Effector memory CD8-positive, alpha-beta T cell (primary cell): ENCODE measurements at places on chromosomes 3 and 15.

GRCh38 chr3:155362808-155363689, 69.6 kb upstream of the STRIT1 start:
- no peak for DNase-seq

- DNase-seq: no peak
Observed at GRCh38 chr3:180918542-180918941, 6.1 kb downstream of the FXR1 start.

GRCh38 chr15:25989327-25989726, 126.2 kb upstream of the ATP10A start:
- DNase-seq: no peak

GRCh38 chr3:43874731-43875130, 184.0 kb downstream of the ABHD5 start:
- DNase-seq: no peak

GRCh38 chr15:47184908-47185801, 532.1 kb upstream of the SEMA6D start:
- no peak for DNase-seq

DNA sequence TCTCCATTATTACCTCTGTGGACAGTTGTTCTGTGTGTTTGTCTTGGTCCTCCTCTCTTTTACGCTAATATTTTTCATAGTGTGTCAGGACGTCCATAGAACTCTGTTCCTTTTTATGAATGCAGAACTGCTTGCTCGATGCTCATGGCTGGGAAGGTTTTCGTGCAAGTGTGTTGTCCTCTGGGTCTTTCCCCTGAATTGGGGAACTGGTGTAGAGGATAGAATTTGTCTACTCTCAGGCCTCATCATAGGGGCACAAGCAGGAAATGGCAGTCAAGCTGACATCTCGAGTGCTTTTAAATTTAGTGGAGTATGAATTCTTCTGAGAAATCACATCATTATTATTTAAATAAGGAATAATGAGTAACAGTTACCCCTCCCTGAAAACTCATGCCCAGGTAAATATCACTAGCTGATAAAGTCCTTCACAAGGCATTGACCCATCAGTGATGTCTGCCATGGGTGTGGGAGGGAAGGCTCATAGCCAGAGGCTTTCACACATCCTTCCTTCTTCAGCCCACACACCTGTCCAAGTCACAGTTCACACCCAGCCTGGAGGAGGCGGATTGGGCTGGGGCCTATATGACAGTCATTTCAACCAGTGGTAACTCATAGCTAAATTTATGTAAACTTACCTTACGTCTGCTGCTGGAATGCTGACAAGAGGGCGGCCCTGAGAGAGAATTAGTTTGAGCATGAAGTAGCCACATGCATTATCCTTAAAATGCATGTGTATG, 226.1 kb downstream of the PLCL2 start:
- no peak for DNase-seq

GRCh38 chr3:129173206-129173605, 10.5 kb downstream of the CNBP start:
- DNase-seq: no peak

GRCh38 chr3:6079561-6080179, 781.2 kb upstream of the GRM7 start:
- DNase-seq: no peak

- no peak for DNase-seq
Observed at GRCh38 chr3:42942693-42943092, 36.4 kb upstream of the GASK1A start.

GRCh38 chr3:52291508-52292181, 4.0 kb downstream of the GLYCTK start:
- peak; percentile 35 for DNase-seq

DNA sequence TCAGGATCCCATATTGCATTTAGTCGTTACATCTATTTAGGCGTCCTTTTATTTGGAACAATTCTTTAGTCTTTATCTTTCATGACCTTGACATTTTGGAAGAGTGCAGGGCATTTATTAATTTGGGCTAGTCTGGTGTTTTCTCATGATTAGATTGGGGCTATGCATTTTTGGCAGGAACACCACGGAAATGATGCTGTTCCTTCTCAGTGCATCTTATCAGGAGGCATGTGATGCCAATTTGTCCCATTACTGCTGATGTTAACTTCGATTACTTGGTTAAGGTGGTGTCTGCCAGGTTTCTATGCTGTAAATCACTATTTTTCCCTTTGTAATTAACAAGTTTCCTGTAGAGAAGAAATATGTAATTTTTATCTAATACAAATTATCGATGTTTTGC, 18.1 kb upstream of the VWA5B2 start:
- DNase-seq: no peak

GRCh38 chr15:51879555-51879954, 50.1 kb downstream of the TMOD3 start:
- DNase-seq: no peak

DNA sequence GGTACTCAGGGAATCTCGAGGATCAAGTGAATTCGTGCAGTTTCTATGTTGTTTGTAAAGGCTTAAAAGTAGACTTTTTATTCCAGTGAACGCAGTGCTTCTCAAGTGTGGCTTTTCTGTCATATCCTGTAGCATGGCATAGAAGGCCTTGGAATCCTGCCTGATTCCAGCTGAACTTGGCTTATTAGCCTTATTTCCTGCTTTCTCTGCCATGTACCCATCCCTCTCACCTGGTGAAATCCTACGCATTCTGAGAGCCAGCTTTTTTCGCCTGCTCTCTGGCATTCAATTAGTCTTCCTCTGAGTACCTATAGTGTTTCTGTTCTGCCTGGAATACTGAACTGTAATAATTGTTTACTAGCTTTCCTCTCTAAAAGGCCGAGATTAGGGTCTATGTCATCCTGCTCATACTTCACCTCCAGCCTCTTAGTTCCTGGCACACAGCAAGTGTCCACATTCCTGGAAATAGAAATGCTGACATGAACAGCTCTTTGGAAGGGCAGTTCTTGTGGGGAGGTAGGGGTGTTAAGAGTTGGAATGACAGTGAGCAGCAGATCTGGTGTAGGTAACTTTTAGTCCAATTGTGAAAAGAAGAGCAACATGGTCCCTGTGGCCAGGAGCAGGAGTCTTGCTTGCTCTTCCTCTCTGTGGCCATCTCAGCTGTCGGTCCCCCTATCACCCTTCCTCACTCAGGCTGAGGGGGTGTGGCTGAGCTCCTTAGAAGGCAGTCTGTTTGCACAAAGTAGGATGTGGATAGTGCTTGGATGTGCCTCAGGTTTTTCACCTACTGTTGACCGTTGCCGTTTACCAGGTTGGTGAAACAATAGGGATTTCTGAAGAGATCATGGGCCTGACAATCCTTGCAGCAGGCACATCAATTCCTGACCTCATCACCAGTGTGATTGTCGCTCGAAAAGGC, 30.4 kb downstream of the SLC24A1 start:
- DNase-seq: no peak
